Activated gamma-delta T cell treated with Interleukin-2 at 50 U/mL for 16 hours (primary cell): ENCODE measurements at places on chromosomes 3 and 15.

DNA sequence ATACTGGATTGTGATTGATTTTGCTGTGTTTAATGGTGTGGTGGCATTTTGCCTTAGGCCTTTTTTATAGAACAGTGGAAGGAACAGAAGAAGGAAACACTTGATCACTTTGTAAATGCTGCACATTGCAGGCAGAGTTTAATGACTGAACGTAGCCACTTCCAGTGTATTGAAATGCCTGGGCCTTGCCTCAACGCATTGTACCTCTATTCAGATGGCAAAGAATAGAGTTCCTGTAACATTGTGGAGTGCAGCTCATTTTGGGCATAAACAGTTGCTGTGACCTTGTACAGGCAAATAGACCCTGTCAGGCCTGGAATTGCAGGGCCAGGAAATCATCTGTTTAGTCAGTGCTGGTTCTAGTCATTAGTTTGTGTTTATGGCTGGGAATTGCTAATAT is 225.0 kb downstream of the EPHA3 start:
- no peak for DNase-seq

- no peak for DNase-seq
These were observed 42.5 kb upstream of the SRGAP3 start for GRCh38 chr3:9291821-9292410.

- DNase-seq = no peak
These were observed 4.9 kb downstream of the TM6SF1 start for GRCh38 chr15:83112233-83112955.

- DNase-seq = no peak
These were observed 11.8 kb downstream of the CACNA1D start for GRCh38 chr3:53506110-53506762.

- DNase-seq = no peak
These were observed 30.7 kb upstream of the RPS17 start for GRCh38 chr15:82570721-82571508.

DNA sequence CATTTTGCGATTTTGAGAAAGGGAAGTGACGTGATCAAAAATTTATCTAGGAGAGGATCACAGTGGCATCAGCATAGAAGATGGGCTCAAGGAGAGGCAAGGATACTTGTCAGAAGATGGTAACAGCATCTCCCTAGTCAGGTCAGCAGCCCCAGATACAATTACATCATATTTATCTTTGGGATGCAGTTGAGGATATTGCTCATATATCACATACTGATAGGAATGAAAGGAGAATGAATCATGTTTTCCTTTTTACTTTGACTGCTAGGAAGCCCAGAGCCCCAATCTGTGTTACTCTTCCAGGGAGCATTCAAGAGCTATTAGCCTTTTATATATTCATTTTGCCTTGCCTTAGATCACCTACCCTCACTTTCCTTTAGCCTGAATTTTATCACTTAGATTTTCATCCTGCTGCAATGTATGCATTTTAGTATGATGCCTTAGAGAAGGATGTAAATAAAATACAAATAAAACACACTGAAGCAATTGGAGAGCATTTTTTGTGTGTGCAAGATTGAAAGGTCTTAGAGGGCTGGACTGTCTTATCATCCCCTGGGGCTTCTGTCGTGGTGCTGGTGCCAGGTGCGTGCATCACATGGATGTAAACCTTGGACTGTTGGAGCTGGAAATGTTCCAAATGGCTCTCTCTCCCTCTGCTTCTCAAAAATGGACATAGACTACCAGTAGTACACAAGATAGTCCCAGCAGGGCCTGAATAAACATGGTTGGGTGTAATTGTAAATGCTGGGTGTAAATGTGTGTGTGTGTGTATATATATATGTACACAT is 40.3 kb downstream of the CORO2B start:
- DNase-seq = no peak

GRCh38 chr3:124800511-124801258 is 70.4 kb downstream of the UMPS start:
- DNase-seq = no peak

- peak; percentile 53 for DNase-seq
These were observed 35.4 kb downstream of the PXYLP1 start for GRCh38 chr3:141266797-141267555.

DNA sequence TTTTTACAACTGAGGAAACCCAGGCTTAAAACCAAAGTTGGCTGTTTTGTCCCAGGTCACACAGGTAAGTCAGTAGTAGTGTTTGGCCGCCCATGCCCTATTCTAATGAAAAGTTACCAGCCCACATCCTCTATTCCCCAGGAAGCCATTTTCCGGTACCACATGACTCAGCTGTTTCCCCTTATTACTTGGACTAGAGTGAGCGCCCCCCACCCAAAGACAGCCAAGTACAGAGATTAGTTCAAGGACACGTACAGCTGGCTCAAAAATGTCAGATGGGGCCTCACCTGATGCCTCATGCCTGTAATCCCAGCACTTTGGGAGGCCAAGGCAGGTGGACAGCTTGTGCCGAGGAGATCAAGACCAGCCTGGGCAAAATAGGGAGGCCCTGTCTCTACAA is 8.5 kb upstream of the KLHL6 start:
- no peak for DNase-seq

DNA sequence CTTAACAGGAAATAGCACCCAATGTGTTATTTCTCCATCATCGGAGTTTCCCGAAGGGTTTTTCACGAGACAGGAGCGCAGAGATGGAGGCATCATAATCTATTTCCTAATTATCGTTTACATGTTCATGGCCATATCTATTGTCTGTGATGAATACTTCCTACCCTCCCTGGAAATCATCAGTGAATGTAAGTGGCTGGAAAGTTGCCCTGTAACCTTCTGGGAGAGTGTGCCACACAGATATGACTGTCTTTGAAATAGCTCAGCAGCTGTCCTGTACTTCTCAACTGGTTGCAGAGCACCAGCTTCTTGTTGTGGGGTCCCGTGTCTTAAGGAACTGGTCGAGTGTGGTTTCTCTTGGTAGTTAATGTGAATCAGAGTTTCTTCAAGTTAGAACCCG is 1.1 kb downstream of the SLC24A5 start:
- no peak for DNase-seq

DNA sequence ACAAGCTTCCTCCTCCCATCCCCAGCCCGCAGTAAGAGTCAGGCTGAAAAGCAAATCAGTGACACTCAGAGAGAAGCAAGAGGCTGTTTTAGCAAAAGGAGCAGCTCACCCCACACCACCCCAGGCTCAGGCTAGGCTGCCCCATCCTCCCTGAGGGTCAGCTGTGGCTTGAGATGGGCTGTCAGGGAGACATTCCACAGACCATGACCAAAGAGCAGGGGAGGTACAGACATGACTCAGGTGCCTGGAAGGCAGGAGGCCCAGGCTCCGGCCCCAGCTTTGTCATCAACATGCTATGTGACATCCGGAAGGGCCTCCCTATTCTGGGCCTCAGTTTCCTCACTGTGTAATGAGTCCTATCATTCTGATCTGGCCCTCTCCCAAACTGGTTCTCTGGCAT is 24.7 kb downstream of the HCN4 start:
- no peak for DNase-seq

GRCh38 chr3:178703268-178703975 is 167.2 kb downstream of the KCNMB2 start:
- no peak for DNase-seq

GRCh38 chr3:64220161-64220914 is 4.9 kb downstream of the PRICKLE2 start:
- no peak for DNase-seq

GRCh38 chr3:59782664-59783063 is 732.8 kb upstream of the CFAP20DC start:
- no peak for DNase-seq

- no peak for DNase-seq
These were observed 22.7 kb downstream of the SACM1L start for GRCh38 chr3:45711931-45712330.

DNA sequence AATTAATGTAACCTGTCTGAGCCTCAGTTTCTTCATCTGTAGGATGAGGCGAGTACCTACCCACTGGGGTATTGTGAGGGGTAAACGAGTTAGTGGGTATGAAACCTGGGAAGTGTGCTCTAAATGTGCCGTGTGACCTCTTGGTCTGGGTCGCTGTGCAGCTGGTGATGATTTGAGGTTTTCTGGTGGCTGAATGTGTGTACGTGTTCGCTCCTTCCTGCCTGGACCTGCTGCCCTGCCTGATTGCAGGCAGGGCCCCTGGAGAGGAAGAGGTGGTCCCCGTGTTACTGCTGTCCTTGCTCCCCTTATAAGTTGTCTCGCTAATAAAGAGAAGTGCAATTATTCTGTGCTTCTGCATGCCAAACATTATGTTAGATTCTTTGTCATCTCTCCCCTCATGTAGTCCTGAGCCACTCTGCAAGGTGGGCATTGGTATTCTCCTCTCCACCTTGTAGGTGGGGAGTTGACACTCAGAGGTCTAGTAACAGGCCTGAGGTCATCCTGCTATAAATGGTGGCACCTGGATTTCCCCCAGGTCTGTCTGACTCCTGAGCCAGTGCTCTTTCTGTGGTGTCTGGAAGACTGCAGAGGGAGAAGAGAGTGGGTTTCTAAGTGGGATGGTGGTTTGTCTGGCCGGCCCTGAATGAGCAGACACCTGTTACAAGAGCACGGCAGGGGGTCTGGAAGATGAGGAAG is 15.7 kb downstream of the PDIA5 start:
- no peak for DNase-seq

DNA sequence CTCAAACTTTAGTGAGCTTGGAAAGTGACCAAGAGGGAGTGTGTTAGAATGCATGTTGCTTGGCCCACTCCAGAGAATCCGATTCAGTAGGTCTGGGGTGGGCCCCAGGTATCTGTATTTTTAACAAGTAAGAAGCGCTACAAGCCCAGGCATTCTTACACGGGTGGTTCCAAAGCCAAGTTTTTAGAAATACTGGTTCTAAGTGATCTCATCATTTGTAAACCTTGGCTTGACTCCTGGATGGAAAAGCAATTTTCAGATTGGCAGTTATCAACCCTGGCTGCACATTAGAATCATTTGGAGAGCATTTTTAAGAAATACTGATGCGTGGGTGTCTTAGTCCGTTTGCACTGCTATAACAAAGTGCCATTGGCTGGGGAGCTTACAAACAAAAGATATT is 27.3 kb upstream of the ST8SIA2 start:
- no peak for DNase-seq

- no peak for DNase-seq
These were observed 269.2 kb downstream of the THRB start for GRCh38 chr3:24225385-24225950.

GRCh38 chr3:196757876-196758739 is 18.5 kb downstream of the PAK2 start:
- DNase-seq = no peak

DNA sequence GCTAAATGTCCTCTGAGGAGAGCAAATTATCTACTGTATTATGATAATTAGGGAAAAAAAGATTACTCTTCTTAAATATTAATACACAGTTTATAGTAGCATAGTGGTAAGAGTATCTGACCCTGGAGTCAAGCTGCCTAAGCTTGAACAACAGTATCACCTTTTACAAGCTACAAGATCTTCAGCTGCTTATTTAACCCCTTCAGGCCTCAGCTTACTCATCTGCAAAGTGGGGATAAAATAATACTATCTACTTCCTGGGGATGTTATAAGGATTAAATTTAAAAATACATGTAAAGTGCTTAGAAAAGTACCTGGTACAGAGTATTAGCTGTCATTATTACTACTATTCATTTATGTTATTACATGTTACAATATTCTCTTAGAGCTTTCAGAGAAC is 42.0 kb downstream of the SUMF1 start:
- no peak for DNase-seq

GRCh38 chr3:100932491-100932890 is 60.7 kb downstream of the ABI3BP start:
- no peak for DNase-seq

- no peak for DNase-seq
These were observed 88.6 kb upstream of the PSMD6 start for GRCh38 chr3:64111872-64112271.

DNA sequence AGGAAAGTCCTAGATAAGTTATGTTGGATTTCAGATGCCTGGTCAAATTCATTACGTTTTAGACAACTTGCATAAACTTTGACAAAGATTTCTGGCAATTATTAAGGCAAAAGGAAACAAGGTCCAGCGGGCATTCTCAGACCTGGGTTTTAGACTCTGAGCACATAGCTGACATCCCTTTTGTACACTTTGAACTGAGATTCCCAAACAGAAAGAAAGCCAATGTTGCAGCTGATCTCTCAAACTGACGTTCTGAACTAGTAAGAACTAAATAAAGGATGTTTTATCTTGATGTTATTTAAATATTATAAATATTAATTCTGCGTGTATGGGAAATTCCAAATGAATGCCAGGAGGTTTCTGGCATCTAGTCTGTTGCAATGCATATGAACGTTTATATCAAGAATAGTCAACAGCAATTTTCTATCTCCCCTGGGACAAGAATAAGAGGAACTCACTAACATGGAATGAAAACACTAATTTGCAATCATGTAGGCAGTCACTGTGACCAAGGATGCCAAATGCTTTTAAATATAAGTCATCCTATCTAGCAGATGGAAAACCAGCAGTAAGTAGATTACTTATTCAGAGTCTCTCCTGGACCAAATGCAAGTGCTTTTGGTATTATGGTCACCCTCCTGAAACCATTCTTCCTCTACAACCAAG is 202.1 kb downstream of the GREM1 start:
- no peak for DNase-seq

GRCh38 chr3:195071011-195071728 is 199.8 kb downstream of the XXYLT1 start:
- no peak for DNase-seq

- DNase-seq = no peak
These were observed 48.1 kb downstream of the PLCL2 start for GRCh38 chr3:16932877-16933276.

- no peak for DNase-seq
These were observed 38.3 kb downstream of the USF3 start for GRCh38 chr3:113658107-113658506.

GRCh38 chr15:75663931-75664421 is 16.3 kb downstream of the SNX33 start:
- DNase-seq = no peak

DNA sequence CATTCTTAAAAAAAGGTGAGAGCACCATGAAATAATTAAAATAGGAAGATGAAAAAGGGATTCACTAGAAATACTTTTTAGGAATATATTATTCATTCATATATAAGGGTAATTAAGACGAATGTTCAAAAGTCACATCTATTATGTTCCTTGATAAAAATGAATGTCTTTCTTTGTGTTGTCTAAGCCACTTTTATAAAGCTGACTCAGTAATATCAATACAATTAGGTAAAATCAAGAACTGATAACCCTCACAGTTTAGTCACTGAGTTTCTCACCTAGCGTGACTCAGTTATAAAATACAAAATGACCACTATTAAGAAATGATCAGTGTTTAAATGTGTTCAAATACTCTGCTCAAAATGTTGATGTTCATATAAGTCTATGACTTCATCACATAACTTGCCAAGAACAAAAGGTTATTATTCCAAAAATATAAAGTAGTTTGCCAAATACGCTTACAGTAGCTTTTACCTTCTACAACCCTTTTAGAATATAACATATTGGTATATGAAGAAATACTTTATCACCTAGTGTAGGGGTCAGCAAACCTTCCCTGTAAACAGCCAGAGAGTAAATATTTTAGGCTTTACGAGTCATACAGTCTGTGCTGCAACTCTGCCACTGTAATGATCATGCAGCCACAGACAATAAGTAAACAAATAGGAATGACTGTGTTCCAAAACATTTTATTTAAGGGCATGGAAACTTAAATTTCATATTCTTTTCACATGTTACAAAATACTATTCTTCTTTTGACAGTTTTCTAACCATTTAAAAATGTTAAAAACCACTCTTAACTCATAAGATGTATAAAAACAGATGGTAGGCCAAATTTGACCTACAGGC is 369.8 kb downstream of the TBC1D5 start:
- no peak for DNase-seq
